ENCODE measurements at places on chromosomes 6 and 20.

- no peak for DNase-seq
Observed at GRCh38 chr6:39100358-39100757, 14.6 kb downstream of the SAYSD1 start.

GRCh38 chr6:116404696-116405095 is 33.9 kb downstream of the DSE start:
- no peak for DNase-seq

GRCh38 chr6:102736941-102737368 is 1343.4 kb downstream of the GRIK2 start:
- no peak for DNase-seq

DNA sequence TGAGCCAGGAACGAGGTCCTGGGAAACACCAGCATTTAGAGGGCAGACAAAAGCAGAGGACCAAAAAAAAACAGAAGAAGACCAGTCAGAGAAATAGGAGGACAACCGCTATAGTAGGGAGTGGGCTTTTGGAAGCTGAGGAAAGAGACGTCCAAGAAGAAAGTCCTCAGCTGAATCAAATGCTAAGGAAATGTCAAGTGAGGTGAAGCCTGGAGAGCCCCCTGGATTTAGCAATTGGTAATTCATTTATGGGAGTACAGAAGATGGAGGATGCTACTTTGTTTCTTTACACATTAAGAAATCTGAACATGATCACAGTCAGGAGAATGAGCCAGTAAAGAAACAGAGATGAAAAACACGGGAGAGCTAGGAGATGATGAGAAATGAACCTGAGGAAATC is 41.1 kb downstream of the LRP11 start:
- no peak for DNase-seq

GRCh38 chr6:133467231-133467981 is 226.2 kb downstream of the EYA4 start:
- no peak for DNase-seq

DNA sequence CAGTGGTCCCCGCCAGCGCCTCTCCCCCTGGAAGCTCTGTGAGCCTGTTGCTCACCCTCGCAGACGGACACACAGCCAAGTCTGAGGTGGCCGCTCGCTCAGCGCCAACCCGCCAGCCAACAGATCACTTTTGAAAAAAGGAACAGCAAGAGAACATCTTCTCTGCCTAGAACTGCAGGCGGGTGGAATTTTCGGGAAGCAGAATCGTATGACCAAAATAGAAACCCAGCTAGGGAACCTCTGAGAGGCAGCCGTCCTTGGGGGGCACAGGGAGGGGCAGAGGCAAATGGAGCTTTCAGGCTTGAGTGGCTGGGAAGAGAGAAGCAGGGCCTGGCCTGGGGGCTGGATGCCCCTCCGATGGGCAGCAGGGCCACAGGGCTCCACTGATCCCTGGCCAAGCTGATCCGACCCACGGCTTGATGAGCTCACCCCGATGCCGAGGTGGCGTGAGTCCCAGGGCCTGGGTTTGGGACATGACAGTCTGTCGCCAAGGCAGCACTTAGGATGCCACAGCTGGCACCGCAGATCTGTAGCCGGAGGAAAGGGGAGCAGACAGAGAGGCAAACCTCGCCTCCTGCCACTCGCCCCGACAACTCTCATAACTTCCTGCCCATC is 9.8 kb downstream of the NFATC2 start:
- DNase-seq: no peak

- no peak for DNase-seq
Observed at GRCh38 chr6:156899532-156900135, 122.5 kb downstream of the ARID1B start.

DNA sequence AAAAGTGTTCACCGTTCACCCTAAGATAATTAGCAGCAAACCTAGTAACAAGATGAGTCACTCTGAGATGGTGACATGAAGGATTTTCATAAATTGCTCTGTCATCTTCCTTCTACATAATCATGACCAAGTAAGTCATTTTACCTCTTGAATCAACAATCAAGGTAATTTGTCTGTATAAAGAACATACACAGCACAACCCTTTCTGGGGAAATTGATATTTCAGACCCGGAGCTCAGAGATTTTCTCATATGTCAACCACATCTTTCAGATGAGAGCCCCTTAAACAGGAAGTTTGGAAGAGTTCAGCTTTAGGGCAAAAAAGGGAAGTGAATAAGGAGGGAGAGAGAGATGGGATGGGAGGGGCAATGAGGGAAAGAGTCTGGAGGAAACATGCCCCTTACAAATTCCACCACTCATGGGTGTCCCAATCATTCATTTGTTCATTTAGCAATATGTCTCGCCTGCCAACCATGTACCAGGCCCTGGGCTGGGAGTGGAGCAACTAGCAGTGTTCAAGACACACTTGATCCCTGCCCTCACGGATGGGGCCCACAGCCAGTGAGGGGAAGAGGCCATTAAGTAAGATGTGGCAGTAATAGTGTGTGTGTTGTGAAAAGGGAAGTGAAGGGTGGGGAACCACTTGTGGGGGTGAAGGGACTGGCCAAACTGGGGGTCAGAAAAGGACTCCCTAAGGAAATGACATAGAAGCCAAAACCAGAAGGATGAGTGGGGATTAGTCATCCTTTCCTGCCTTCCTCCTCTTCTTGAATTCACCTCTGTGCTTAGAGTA is 190.9 kb downstream of the MAFB start:
- DNase-seq: no peak

DNA sequence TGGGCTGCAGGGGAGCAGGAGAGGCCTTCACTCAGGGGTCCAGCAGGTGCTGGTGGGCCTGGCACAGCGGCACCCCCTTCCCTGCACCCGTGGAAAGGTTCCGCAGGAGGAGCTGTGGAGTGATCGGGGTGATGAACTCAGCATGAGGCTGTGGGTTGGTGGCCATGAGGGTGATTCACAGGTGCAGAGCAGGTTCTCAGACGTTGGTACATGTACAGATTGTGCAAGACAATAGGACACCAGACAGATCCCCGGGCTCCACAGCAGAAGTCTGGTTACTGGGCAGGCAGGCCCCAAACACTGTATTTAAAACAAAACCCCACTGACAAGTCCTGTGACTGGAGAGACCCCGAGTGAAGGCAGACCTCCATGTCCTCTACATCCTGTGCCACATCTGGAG is 151.6 kb upstream of the CDH4 start:
- DNase-seq: no peak

- no peak for DNase-seq
Observed at GRCh38 chr6:13528232-13528631, 40.8 kb upstream of the GFOD1 start.

GRCh38 chr20:59102841-59103299 is 60.3 kb upstream of the PRELID3B start:
- DNase-seq: no peak

DNA sequence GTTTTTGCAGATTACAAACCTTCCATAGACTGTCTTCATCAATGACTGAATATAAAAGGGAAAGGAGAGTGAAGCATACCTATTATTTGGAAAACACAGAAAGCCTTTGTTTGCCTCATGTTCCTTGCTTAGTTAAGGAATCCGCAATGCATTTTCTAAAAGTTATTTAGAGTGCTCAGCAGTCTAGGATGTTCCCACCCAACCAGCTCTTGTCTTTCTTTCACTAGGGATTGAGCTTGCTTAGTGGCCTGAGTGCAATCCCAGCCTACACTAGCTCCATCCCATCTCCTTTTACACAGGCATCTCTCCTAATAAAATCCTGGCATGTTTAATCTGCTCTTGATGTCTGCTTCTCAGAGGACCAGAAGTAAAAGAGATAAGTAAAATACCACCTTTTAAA is 850.5 kb upstream of the GJE1 start:
- DNase-seq: no peak

DNA sequence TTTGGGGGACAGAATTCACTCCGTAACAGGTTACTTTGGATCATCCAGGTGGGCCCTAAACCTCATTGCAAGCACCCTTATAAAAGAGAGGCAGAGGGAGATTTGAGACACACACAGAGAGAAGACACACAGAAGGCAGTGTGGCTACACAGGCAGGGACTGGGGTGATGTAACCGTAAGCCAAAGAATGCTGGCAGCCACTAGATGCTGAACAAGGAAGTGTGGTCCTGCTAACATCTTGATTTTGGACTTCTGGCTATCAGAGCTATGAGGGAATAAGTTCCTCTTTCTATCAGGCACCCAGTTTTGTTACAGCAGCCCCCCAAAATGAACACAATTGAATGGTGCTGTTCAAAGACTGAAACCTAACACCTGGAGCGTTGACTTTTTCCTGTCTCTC is 191.3 kb upstream of the MYLIP start:
- no peak for DNase-seq

- no peak for DNase-seq
Observed at GRCh38 chr6:157847846-157848245, 24.8 kb downstream of the SNX9 start.

DNA sequence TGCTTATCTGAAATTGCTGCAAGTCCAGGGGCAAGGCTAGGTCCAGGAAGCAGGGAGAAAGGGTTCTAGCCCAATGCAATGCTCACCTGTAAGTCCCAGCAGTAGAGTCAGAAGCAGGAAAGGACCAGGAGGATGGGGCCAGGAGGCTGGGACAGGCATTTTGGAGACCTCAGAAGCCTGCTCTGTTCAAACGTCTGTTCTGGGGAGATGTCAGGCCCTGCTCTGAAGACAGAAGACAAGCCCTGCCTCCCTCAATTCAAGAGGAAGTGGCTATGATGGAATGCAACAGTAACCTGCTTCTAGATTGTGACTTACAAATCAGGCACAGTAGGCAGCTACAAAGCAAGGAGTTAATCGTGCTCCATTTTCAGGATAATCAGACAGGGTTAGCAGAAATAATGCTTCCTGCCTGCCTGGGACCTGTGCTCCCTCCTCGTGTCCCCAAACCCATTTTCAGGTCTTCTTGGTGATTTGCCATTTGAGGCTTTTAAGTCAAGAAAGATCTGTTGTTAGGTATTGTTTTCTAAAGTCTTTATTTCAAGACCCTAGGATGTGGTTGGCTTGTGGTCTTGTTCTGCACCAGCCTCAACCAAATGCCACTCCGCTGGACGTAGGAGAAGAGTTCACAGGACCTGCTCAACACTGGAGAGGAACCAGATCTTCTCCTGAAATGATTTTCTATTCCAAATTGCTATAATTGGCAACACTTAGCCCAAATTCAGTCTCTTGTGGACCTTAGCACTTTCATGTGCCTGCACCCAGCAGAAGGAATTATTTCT is at the start of gene SIRPG:
TSS of gene SIRPG (minus strand) at position 224 of the 779 bp plus-strand sequence. CDS start at position 159, 65 bp downstream.
- no peak for DNase-seq

DNA sequence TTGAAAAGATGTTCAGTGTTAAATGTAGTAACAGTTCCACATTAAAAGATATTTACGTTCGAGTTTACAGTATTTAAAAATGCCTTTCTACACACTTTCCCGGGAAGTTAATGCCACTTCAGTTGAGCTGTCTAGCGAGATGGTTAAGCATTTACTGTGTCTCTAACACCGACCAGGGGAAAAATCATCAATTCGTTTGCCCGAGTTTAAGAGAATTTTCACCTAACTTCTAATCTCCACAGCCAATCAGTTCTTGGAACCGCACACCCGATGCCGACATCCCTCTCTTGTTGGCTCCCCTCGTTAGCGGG is 58.2 kb downstream of the FAM217A start:
- no peak for DNase-seq

- DNase-seq: no peak
Observed at GRCh38 chr20:48812600-48813445, 15.0 kb downstream of the PREX1 start.

- no peak for DNase-seq
Observed at GRCh38 chr6:100913400-100914276, 32.5 kb upstream of the ASCC3 start.

- DNase-seq: no peak
Observed at GRCh38 chr6:24105191-24105590, 20.8 kb upstream of the NRSN1 start.

- DNase-seq: no peak
Observed at GRCh38 chr6:89602166-89602565, 36.4 kb downstream of the LYRM2 start.

DNA sequence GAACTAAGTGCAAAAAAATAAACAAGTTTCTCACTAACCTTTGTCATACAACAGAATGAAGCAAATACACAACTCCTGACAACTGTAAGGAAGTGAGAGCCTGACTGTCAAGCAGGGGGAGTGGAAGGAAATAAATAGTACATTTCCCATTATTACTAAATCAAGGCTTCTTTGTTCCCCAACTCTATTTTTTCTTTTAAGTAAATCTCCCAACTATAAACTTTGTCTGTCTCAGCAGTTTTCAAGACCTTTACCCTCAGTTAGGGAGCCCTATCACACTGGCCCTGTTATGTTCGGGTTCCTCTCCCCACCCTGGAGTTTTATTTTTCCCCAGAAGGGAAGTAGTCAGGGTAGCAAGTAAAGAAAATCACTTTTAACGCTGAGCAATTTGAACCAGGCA is 24.1 kb upstream of the IPCEF1 start:
- DNase-seq: no peak

- no peak for DNase-seq
Observed at GRCh38 chr6:8940356-8940755, 505.0 kb upstream of the SLC35B3 start.

DNA sequence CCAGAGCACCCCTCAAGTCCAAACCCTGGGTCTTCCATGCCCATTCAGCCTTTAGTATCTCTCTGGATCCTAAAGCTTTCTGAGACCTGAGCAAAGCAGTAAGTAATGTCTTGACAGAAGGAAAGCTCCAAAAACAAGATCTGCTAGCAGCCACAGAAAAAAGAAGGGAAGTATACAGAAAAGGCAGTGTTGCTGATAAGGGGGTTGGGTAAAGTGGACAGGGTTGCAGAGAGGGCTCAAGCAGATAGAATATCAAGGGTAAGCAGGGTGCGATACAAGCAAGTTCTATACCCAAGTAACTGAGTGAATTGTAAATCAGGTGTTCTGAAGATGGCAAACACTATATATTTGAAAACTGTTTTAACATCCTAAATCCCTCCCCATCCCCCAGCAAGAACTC is 113.4 kb upstream of the CARMIL1 start:
- no peak for DNase-seq

DNA sequence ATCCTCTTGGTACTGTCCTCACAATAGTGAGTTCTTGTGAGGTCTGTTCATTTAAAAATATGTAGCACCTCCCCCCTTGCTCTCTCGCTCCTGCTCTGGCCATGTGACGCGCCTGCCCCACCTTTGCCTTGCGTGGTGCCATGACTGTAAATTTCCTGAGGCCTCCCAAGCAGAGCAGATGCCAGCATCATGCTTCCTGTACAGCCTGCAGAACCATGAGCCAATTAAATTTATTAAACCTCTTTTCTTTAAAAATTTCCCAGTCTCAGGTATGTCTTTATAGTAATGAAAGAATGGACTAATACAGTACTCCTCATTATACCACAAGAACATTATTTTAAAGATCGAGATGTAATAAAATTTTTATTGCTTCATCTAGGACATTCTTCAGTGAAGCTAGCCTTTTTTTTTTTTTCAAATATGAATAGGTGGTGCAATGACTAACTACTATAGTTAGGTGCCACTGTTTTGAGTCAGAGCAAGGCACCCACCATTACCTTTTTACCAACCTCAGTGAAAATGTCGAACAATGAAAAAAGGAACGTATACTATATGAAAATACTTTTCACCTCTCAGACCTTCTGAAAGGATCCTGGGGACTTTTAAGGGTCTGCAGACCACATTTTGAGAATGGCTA is 191.1 kb upstream of the SGK1 start:
- DNase-seq: no peak
